Right kidney (tissue), 9 donors: ENCODE measurements at places on chromosomes 7 and 10.

DNA sequence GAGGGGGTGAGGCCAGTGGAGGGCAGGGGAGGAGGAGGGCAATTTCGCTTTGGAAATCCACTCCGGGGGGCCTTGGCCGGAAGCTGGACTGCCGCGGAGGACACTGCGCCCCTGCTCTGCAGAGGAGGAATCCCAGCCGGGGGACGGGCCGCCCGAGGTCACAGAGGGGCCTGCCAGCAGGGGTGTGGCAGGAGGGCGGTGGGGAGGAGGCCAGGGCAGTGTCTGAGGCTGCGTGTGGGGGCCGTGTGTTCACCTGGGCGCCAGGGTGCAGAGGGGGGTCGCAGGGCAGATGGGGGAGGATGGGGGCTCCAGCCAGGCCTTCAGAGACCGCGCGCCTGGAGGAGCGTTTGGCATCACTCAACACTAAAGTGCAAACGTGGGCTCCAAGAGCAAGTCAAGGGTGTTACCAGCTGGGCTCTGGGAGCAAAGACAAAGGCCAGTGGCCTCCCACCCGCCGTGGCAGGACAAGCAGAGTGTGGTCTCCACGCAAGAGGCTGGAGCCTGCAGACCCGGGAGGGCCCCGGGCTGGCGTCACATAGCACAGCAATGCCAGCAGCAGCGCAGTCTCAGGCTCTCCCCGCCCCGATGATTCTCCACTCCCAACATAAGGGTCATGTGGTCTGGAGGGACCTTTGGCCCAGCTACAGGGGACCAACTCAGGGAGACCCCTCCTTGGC lies 45.3 kb upstream of the DNAJB6 start:
- DNase-seq = no peak

DNA sequence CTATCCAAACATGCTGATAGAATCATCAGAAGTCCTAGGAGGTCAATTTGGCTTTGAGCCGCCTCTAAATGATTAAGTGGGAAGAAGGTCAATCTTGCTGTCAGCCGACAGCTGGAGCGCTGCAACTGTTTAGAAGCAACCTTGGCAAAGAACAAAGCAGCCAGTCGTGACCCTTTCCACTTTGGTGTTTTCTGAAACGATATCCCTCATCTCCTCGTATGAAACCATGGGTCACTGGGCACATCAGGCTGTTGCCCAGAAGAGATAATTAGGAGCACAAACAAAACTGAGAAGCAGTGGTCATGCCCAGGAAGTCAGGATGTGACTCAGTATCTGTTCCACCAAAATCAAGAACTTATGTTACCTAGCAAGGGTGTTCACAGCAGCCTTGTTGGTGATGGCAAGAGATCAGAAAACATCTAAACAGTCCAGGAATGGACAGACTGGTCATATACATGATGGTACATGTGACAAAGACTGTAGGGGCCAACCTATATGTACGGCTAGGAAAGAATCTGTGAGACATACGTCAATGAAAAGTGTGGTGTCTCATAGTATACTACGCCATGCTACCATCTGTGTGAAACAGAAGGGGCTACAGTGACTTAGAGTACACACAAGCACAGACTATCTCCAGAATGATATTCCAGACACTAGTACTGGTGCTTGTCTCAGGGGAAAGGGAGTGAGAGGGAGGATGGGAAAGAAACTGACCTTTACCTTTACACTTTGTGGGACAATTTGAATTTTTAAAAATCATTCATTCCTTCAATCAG lies 22.4 kb downstream of the STN1 start:
- DNase-seq = no peak

- DNase-seq = no peak
These were observed 32.7 kb downstream of the STK17A start for GRCh38 chr7:43615558-43616145.

DNA sequence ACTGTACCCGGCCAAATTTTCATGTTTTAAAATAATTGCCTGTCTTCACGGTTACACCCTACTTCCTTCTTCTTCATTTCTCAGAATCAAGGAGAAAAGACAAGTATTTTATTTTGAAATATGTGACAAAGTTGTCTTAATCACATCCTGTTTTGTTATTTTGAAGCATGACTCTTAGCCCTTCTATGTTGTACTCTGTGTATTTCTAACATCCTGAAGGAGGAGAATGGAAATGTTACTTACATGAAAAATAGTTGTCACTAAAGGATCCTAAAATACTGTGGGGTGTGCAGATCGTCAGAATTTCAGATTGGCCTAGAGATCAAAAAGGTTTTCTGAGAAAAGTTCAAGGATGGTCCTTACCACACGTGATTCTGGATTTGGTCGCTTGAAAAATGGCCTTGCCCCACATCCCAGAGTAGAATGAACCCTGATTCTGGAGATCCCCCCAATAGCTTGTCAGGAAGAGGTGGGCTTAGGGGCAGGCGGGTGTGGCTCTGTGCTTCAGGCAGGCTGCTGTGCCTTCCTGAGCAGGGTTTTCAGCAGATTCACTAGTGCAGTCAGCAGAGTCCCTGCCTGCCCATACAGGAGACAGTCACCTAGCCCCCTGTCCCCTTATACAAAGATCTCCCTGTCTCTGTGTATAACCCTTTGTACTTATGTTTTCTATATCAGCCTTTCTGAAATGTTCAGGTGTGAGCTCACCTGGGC lies 8.6 kb downstream of the UPP1 start:
- DNase-seq = no peak

DNA sequence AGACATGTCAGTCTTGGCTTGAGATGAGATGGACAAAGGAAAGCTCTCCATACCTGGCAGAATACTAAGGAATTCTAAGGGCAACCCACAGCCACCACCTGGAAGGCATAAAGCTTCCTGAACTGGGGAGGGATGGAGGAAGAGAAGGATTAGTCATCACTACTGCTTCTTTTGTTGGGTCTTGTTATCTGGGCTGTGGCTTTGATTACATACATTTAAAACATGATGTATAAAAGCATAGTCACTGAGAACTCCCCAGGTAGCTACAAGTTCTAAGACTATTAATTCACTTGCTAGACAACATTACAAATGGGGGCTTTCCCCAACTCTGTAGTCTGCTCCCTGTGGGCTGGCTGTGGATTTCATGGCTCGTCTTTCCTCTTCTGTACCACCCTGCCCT lies 58.2 kb downstream of the RBM33 start:
- no peak for DNase-seq

DNA sequence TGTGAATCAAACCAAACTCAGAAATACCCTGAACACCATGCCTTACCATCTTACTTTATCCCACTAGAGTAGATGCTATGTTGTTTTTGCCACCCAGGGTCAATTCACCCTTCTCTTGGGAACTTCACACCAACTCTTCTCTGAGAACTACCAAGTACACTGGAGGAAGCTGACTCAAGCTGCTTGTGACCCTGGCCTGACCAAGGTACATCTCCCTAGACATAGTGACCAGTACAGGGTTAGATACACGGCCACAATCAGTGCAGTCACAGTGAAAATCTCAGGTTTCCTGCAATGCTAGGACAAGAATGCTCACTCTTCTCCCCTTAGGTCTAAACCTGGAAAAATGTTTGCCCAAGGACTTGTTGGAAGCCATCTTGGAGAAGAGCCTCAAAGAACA lies 31.8 kb downstream of the EZH2 start:
- DNase-seq = no peak

DNA sequence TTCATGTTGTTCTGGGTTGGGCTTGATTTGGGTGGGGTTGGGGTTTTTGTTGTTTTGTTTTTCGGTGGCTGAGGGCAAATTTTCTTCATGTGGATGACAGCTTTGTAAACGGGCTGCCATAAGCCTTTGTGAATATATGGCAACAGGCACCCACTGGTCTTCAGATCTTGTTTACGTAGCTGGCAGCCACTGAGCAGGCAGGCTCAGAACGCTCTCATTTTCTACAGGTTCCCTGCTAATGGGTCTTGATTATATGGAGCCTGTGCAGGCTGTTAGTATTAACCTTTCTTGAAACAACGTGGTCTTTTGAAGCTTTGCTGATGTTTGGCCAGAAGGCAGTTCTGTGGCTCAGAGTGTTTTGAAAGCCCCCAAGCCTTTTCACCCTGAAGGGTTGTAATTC lies 199.7 kb downstream of the TNS3 start:
- no peak for DNase-seq

GRCh38 chr10:61822781-61823230 lies 78.7 kb upstream of the ARID5B start:
- DNase-seq = no peak

DNA sequence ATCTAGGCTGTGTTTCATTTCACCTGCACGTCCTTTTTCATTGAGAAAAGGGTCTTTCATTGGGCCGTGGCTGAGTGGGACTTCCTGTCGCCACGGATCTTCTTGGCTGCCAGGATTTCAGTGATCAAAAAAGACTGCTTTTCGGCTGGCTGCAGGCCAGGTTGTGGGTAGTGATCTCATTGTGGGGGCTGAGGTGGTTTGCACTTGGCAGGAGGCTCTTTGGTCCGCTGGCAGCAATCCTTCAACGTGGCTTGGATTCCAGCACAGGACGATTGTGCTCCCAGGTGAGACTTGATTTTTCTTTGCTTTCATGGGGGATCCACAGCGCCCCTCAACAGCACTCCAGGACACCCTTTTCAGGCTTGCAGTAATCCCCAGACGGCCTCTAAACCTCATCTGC lies 29.0 kb upstream of the ZNF273 start:
- no peak for DNase-seq

- DNase-seq = peak; percentile 7
These were observed 7.2 kb upstream of the SRI start for GRCh38 chr7:88226886-88227516.

DNA sequence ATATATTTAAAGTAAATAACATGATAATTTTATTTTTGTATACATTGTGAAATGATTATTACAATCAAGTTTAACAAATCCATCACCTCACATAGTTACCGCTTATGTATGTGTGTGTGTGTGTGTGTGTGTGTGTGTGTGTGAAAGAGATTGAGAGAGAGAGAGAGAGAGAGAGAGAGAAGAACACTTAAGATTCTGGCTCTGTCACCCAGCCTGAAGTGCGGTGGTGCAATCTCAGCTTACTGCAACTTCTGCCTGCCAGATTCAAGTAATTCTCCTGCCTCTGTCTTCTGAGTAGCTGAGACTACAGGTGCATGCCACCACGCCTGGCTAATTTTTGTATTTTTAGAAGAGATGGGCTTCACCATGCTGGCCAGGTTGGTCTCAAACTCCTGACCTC lies 17.8 kb downstream of the LYZL1 start:
- DNase-seq = no peak

GRCh38 chr7:100483722-100484672 lies at the start of gene NYAP1:
Gene NYAP1, plus strand, starts transcription at chr7:100483927. Its CDS starts 1,385 bp downstream, at chr7:100485312.
- peak; percentile 75 for DNase-seq

GRCh38 chr7:51259766-51260165 lies 56.8 kb downstream of the COBL start:
- DNase-seq = no peak

- DNase-seq = no peak
These were observed 758.3 kb downstream of the KCNMA1 start for GRCh38 chr10:76879116-76879913.

DNA sequence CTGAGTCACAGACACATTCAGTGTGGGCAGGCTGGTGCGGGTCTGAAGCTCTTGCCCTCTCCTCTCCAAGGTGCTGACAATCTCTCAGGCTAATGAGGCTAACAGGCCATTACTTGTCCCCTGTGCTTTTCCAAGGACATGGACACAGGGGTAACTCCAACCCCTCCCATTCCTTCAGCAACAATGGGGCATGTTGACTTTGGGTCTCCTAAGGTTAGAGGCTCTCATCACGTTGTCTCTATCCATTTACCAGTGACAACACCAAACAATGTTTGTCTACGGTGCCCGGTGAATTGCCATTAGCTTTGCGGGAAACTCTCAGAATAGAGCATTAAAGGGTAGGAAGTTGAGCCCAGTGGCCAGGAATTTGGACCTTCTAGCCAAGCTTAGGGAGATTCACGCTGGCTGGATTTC lies 101.6 kb upstream of the TNS3 start:
- no peak for DNase-seq

GRCh38 chr10:43392748-43393147 lies 16.2 kb downstream of the HNRNPF start:
- DNase-seq = no peak

- DNase-seq = no peak
These were observed 244.4 kb downstream of the DYNC1I1 start for GRCh38 chr7:96016735-96017134.
